ENCODE measurements at places on chromosomes 3 and 15. TPM values are rescaled to one million over a fixed set of nuclear protein-coding genes. Genes with fewer than 3 reads are reported as not detected.

ECT2 gene
- total RNA-seq: 47.5 TPM

DNA sequence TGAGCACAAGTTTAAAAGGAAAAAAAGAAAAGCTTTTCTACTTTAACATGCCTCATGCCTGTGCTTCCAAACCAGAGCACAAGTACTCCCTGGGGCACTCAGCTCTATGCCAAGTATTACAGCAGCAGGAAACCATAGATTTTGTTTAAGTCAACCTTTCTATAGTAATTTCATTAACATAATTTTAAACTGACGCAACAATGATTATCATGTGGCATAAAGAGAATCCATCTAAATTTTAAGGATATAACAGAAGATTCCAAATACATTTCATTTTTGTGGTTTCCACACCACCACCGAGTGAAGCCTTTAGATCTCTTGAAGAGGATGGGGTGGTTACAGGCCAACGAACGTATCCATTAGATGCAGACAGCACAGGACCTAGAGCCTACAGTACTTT lies 112.1 kb downstream of the TNIK start:
- DNase-seq: no peak

GRCh38 chr3:187769771-187770170 lies 24.5 kb upstream of the BCL6 start:
- no peak for DNase-seq

HES1 gene
- 42.0 TPM for total RNA-seq

DNA sequence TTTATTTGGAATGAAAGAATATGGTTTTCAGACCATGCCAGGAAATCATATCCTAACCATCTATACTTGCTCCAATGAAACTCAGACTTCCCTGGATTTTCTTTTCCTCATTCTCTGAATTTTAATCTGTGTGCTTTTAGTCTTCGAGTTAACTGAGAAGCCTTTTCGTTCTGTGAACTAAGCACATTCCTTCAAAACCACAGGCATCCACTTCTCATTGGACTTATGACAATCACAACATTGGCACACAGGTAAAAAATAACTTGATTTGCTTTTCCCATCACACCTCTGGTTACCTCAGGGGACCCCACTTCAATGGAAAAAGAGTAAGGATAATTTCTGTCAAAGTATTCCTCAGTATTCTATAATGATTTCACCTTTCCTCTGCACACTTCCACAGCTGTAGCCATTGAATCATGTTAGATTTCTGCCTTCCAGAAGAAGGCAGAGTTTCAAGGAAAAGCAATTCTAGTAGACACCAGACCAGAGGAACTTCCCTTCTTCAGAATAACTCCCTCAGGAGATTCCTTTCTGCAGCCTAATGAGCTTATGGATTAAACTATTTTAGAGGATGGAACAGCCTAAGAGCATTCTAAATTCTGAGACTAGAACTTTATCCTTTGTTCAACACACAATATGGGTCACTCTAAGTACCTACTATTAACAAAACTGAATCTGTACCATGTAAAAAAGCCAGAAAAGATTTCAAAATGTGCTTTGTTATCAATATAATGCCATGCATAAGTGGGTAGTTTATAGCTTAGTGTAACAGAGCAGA lies 15.9 kb downstream of the COMMD2 start:
- DNase-seq: peak; percentile 29

DNA sequence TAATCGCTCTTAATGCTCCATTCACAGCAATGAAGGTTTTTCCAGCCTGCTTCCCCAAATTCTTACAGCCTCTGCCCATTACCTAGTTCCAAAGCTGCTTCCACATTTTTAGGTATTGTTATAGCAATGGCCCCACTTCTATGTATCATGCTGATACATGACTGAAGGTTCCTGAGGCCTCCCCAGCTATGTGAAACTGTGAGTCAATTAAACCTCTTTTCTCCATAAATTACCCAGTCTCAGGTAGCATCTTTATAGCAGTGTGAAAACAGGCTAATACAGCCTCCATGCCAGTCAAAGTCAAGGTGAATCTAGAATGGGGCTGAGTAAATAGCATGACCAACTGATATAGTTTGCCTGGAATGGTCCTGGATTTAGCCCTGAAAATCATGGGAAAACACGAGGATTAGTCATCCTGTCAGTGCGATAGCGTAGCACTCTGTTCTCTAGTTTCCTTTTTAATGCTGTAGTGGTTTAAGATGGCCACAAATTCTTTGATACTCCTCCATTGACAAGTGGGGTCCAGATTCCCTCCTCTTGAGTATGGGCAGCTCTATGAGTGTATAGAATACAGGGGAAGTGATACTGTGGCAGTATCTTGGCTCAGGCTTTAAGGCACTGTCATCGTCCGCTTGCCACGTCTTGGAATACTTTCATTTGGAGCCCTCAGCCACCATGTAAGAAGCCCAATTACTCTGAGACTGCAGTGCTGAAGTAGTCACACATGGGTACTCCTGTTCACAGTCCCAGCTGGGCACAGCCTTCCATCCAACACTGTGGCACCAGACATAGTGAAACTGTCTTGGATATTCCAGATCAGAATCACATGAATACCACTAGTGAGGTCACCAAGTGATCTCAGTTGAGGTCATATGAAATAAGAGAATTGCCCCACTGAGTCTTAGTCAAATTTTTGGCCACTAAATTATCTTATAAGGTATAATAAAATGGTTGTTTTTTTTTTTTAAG lies 94.0 kb upstream of the PLCL2 start:
- no peak for DNase-seq

GRCh38 chr3:71962561-71963240 lies 177.8 kb upstream of the PROK2 start:
- DNase-seq: no peak

- no peak for DNase-seq
These were observed 111.8 kb upstream of the MBNL1 start for GRCh38 chr3:152156880-152157279.

DNA sequence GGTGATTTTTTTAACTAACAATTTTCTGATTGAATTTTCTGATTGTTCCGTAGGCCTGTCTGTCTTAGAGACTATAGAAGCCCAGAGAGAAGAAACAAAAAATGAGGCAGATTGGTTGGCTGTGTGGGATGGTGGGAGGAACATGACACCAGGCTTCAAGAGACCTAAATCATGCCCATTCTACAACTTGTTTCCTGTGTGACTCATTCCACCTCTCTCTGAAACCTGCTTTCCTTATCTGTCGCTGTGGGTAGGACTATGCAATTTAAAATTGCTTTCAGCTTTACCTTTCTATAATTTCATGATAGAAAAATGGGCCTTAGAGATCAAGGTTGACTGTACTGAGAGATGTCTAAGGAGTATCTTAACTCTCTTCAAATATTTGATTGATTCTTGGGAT lies 44.5 kb downstream of the OXNAD1 start:
- peak; percentile 53 for DNase-seq

DNA sequence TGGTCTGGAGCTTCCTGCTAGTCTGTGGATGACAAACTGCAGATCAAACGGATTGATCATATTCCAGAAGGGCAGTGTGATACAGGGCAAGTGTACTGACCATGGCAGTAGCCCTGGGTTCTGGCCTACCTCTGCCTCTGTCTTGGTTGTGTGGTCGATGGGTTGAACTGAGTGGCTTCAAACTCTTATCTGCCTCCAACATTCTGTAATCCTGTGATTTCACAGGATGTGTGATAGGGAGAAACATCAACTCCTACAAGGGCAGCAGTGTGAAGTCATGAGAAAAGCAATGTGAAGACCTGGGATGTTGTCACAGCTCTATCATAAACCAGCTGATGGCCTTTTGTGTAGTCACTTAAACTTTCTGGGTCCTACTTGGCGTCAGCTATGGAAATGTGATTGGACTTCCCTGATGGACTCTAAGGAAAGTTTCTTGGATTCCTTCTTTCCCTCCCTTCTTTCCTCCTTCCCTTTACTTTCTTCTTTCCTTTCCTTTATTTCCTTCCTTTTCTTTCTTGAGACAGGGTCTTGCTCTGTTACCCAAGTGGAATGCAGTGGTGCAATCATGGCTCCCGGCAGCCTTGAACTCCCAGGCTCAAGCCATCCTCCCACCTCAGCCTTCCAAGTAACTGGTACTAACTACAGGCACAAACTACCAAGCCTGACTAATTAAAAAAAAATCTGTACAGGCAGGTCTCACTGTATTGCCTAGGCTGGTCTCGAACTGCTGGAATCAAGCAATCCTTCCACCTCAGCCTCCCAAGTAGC lies 114.8 kb downstream of the BBX start:
- DNase-seq: no peak

- peak; percentile 92 for DNase-seq
These were observed 4.0 kb downstream of the CCDC33 start for GRCh38 chr15:74240002-74240568.

- no peak for DNase-seq
These were observed 18.1 kb upstream of the TMEM40 start for GRCh38 chr3:12777171-12777570.

MUC4 gene
- total RNA-seq: not detected

AADACL2 gene
- not detected for total RNA-seq

DNA sequence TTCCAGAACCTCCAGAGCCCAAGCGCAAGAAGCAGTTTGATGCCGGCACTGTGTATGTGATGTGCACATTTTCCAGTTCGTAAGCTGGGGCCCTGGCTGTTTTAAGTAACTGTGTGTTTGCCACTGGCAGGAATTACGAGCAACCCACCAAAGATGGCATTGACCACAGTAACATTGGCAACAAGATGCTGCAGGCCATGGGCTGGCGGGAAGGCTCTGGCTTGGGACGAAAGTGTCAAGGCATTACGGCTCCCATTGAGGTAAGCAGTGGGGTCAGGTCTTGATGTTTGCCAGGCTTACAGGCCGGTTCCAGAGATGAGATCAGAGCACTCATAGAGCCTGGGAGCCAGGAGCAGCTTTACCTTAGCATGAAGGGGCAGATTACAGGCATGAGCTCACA lies 28.4 kb downstream of the RBM5 start:
- no peak for DNase-seq

DNA sequence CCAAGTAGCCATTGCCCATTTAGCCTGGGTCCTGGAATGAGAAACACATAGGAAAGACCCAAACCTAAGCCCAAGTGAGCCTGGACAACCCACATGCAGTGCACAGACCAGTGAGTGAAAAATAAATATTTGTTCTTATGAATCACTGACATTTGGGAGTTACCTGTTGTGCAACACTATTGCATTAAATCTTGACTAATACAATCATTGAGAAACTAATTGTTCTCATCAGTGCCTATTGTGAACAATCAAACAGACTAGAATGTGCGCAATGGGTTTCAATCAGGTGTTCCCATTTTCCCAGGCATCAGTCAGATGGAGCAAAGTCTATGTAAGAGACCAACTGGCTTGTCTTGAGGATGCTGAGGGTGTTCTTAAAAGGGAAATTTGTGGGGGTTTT lies 54.7 kb upstream of the CNOT10 start:
- DNase-seq: no peak

- DNase-seq: no peak
These were observed 28.3 kb downstream of the MELTF start for GRCh38 chr3:197001106-197001971.

DNA sequence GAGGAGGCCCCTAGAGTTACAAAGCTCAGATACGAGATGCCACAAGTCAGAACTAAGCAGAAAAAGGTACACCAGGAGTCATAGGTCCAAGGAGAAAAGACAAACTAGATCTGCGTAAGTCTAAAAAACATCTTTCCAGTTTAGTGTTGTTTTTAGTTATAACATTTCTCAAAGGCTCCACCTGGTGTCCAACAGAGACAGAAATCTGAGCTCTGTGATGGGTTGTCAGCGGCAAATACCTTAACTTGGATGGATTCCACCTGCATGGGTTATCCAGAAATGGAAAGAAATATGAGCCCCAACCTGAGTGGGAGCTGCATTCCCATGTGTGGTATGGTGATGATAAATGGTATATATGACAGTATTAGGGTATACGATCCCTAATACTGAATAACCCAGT lies 238.6 kb upstream of the CHRM5 start:
- peak; percentile 34 for DNase-seq

DNA sequence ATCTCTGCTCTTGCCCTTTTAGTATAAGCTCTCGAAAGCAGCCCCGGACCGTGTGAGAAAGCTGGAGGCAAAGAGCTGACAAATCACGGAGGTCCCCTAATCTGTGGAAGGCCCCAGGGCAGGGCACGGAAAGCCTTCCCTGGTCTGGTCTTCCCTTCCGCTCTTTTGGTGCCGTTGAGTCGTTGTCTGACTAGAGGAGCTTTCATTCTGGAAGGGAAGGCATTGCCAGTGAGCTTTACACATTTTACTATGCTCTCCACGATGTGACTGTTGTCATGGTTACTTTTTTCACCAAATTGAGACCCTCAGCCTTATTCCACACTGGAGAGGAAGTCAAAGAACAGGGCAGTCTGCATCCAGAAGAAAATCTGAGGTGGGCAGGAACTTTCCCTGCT lies 71.7 kb downstream of the CYP19A1 start:
- no peak for DNase-seq
